ENCODE measurements at places on chromosomes 5 and 9. TPM values are rescaled to one million over a fixed set of nuclear protein-coding genes. Genes with fewer than 3 reads are reported as not detected.

DNA sequence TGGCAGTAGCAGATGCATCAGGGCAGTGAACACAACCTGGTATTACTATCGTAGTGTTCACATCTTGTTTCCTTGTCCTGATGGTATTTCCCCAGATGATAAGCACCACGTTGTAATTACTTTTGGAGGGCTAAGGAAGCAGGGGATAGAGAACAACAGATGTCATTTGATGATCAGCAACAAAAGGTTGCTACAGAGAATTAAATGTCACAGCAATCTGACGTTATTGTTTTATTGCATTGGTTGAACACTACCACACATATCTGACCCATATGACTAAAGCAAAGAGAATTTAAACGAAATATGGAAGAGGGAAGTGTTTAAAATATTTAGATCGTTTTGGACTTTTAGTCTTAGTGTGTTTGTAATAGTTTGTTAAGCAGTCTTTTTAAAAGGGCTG lies 408.3 kb downstream of the SH3GL2 start:
- DNase-seq, result no peak

The ADGRD2 gene
- total RNA-seq, result not detected

DNA sequence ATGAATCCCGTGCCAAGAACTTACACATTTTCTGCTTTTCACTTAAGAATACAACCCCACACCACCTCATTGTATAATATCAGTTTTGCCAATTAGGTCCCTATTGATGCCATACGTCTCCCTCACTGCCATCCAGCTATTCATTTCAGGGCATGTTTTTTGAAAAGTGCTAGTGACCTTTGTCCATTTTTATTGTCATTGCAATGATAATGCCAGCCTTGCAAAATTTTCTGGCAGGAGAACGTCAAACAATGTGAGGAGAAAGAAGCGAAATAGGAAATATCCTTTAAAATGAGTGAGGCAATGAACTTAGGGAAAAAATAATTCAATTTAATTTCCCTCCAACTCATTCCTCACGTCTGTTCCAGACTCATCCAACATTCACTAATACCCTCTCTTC lies 111.8 kb upstream of the CKMT2 start:
- DNase-seq, result no peak

The ECM2 gene
- not detected for total RNA-seq

- DNase-seq, result no peak
Measured at GRCh38 chr5:30968971-30969370, 224.5 kb upstream of the CDH6 start.

DNA sequence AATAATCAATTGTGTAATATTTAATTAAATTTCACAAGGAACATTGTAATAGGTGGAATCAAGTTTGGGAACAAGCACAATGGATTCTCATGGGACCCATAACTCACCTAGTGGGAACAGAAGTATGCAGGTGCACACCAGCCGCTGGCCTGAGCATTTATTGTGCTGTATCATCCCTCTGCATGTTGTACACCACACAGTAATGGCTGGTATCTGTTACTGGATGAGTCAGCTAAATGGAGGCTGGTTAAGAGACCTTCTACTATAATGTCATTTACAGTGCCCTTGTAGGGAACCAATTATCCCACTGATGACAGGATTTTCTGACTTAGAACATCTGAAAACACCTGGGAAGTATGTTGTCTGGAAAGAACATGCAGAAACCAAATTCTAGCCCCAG lies 3.2 kb upstream of the MAP3K1 start:
- no peak for DNase-seq

DNA sequence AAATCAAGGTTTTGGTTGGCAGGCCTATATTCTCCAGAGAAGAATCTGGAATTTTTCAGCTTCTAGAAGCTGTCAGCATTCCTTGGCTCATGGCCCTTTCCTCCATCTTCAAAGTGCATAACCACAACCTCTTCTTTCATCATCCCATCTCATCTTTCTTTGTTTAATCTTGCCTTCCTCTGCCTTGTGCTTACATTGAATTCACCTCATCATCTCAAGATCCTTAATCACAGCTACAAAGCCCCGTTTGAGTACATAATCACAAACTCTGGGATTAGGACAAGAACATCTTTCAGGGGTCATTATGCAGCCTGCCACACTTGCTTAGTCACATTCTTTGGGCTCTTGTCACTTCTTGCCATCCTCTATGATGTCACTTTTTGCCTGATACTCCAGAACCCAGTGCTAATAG lies 130.3 kb downstream of the FOXD1 start:
- DNase-seq, result no peak

Measured in glomerular endothelial cell (primary cell).